ENCODE measurements at places on chromosomes 6 and 20.

DNA sequence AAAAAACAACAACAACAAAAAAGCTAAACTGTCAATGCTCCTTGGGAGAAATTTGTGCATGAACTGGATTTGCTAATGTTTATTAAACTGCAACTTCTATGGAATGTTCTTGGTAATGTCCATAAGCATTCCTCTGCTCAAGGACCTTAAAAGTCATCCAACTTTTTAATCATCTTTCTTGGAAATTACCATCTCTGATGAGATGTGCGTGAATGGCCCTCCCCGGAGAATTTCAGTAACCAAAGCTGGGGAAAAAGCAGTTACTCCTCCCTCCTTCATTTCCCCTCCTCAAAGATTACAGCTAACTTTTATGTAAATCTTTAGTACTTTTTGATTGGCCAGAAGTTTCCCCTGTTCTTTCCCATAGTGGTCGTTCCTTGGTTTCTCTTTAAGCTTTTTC lies 5.2 kb downstream of the TBCC start:
- DNase-seq = no peak

DNA sequence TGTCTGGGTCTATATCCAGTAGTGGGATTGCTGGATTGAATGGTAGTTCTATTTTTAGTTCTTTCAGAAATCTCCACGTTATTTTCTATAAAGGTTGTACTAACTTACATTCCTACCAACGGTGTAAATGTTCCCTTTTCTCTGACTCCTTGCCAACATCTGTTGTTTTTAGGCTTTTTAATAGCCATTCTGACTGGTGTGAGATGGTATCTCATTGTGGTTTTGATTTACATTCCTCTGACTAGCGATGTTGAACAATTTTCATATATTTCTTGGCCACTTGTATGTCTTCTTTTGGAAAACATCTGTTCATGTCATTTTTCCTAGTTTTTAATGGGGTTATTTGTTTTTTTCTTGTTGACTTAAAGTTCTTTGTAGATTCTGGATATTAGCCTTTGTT lies 99.3 kb downstream of the BMP2 start:
- DNase-seq = no peak

- DNase-seq = no peak
Measured at GRCh38 chr20:47981222-47981621, 195.9 kb upstream of the SULF2 start.

DNA sequence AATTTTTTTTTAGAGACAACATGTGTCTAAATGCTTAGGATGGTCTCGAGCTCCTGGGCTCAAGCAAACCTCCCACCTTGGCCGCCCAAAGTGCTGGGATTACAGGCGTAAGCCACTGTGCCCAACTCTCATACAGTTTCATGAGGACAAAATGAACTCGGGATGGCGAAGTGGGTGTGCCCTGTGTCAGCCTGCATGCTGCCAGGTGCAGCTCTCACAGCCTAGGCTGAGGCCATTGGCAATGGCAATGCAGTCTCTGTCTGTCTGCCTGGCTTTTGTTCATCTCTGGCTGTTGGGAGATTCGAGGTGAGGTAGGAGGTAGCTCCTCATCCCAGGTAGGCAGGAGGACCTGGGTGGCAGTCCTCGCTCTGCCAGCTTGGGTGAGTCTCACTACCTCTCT lies 88.0 kb downstream of the CHMP4B start:
- no peak for DNase-seq

DNA sequence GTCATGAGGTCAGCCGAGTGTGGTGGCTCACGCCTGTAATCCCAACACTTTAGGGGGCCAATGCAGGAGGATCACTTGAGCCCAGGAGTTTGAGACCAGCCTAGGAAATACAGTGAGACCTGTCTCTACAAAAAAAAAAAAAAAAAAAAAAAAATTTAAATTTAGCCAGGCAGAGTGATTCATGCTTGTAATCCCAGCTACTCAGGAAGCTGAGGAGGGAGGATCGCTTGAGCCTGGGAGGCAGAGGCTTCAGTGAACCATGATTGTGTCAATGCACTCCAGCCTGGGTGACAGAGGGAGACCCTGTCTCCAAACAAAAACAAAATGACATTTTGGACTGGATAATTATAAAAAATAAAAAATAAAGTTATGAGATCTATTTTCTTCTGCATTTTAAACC lies 56.2 kb downstream of the ADGRF1 start:
- no peak for DNase-seq

GRCh38 chr6:155259897-155260296 lies 3.9 kb upstream of the CLDN20 start:
- no peak for DNase-seq

DNA sequence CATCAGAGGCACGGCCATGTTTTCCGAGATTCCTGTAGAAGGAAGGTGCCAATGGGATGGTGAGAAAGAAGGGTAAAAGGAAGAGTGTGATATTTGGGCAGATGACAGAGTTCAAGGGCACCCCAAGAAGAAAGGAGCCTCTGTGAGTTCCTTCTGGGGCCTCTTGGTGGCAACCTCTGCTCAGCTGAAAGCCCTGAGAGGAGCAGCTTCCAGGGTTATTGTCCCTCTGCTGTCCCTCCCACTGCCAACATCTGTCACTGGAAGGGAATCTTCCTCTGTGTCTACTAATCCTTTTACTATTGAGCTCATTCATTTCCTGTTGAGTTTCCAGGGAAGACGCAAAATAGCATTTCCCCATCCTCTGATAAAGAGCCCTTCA lies 40.0 kb upstream of the KCNK16 start:
- DNase-seq = no peak

- no peak for DNase-seq
Measured at GRCh38 chr6:19998541-19998940, 161.4 kb downstream of the ID4 start.

DNA sequence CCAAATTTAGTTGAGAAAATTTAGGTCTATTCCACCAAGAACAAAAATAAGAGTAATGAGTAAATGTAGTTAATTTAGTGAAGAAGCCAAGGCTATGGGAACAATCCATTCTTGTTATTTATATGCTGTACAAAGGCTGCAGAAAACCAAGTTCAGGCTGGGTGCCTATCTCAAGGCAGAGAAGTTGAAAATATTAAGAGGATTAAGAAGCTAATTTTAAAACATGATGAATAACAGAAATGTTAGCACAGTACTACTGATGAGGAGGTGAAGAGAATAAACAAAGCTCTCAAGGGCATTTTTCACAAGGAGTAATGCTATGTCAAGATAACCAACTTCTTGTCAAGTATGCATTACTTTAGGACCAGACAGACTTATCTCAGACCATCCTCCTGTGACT lies 68.6 kb downstream of the RCAN2 start:
- no peak for DNase-seq

- DNase-seq = no peak
Measured at GRCh38 chr6:137089305-137089704, 44.5 kb upstream of the IL20RA start.

DNA sequence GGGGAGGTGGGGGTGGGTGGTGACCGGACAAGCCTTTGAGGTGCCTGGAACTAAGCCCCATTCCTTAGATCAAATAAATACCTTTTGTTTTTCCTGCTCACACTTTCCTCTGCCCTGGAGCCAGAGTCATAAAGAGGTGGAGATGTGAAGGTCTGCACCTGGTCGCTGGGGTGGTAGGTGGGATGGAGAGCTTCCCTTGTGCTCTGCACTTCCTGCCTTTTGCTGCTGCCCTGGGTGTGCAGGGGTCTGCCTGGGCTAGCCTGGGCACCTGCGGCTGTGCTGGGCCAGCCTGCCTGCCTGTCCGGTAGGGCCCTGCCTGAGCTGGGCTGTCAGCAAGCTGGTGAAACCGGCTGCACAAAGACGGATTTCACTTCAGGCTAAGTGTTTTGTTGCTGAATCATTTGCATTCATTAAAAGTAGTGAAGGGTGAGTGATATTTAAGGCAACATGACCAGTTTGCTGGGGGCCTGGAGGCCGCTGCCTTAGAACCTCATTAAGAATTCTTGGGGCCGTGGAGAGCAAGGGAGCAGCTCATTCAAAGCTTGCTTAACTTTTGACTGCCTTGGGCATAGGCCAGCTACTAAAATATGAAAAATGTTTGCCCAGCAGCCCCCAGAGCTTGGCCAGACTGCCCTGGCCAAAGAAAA lies 20.5 kb downstream of the PTK7 start:
- DNase-seq = no peak

DNA sequence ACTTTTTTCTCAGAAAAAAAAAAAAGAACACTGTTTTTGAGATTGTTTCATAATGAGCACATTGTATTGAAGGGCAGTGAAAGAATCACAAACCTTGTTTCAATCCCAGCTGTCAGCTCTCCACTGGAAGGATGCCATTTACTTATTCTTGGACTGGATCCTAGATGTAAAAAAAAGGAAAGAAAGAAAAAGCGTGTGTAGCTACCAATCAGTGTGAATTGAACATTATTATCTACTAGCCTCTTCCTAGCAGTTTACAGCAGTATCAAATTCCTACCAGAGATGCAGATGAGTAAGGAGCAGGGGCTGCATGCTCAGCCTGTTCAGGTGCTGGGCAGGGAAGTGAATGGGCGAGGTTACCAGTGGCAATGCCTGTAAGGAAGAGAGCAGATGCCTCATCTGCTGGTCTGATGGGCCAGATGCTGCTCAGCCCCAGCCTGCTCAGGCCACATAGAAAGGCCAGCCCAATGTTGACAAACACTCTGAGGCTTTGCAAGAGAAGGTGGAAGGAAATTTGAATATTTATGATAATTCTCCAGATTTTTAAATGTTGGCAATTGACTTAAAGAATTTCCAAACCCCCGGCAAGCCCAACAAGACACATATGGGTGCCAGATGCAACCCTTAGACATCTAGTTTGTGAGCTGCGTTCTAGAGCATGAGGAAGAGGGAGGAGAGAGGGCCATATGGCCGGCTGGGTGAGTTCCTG lies 189.5 kb downstream of the IBTK start:
- no peak for DNase-seq
